ENCODE measurements at places on chromosomes 11 and 22.

DNA sequence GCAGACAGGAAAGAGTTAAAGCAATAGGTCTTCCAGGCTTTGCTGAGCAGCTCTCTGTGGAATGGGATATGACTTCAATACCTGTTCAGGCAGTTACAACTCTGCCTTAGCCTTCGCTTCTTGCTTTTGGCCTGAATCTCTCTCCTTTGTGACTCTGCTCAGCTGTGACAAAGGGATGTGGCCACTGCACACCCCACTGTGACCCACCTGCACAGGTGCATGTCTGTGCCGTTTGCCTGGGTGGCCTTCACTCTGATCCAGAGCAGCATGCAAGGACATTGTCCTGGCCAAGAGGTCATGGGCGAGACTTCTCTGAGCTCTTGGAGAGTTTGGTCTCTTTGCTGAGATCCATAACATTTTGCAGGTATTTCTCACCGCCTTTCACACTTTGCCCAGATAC lies 891.3 kb downstream of the BRD1 start:
- DNase-seq: no peak

DNA sequence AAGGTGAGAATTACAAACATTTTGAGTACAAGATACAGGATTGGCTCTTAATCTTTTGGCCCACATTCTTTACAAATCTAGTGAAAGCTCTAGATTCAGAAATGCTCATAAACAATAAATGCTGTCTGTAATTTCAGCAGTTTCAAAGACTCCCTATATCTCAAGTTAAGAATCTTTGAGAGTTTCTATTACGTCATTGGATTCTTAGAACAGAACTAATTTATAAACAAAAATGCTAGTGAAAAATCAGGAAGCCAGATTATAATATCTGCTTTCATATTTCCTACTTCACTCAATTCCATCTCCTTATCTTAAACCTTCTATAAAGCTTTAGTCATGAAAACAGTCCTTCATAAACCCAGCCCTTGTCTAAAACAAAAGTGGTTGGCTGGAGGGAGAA lies 32.1 kb downstream of the CTSC start:
- DNase-seq: no peak

GRCh38 chr11:56906683-56907148 lies 82.0 kb upstream of the OR5AK2 start:
- DNase-seq: no peak

GRCh38 chr22:27804470-27805297 lies 3.1 kb upstream of the MN1 start:
- DNase-seq: no peak

DNA sequence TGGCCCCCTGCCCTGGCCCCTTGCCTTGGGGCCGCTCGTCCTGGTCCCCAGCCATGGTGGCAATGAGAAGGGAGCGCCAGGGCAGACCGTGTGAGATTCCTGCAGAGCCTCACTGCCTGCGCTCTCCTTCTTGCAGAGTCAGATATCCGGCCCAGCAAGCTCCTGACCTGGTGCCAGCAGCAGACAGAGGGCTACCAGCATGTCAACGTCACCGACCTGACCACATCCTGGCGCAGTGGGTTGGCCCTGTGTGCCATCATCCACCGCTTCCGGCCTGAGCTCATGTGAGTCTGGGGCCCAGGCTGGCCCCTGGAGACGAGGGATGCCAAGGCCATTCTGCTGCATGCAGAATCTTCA lies 114.1 kb downstream of the MICAL2 start:
- DNase-seq: peak; percentile 58

GRCh38 chr22:32728291-32728690 lies 73.2 kb upstream of the TIMP3 start:
- no peak for DNase-seq

- DNase-seq: no peak
These were observed 94.2 kb downstream of the ABTB2 start for GRCh38 chr11:34263441-34264091.

- DNase-seq: no peak
These were observed 24.6 kb downstream of the FXYD6 start for GRCh38 chr11:117851852-117852251.

DNA sequence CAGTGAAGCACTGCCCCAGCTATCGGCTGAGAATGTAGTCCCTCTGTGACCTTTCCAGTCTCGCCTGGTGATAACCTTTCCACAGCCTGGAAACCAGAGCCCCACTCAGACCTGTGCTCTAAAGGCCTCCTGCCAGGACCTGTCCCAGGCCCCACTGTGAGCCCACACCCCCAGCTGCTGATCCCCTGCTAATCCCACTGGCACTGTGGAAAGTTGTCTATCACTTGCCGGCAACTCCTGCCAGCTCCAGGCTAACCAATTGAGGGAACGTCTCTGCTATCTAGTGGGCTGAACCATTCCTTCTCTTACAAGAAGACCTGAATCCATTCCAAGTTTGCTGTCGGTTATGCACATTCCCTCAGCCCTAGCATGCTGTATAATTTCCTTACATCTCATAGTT lies 328.2 kb downstream of the FAM181B start:
- DNase-seq: no peak

DNA sequence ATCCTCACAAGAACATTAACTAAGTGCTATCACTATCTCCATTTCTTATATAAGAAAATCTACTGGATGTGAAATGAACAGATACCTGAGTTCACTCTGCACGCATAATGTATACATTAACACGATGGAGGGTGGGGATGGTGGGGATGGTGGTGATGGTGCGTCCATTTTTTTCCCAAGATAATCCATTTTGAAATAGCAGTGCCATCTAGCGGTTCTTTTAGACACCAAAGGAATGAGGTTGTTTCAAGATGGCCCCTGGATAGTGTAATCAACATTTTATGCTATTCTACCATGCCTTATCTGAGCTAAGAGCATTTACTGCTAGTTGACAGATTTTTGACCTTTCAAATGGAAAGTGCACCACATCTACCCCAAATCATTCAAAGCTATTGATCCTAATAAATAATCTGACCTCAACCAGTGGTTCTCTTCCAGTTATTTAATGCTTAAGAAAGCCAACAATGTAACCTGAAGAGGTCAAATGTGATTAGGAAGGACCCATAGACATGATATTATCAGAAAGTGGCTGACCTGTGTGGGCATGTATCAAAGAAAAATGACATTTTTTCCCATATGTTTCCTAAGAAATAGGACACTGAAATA lies 714.7 kb upstream of the TENM4 start:
- DNase-seq: no peak

GRCh38 chr22:39967996-39968972 lies 8.1 kb downstream of the TMA7B start:
- no peak for DNase-seq

DNA sequence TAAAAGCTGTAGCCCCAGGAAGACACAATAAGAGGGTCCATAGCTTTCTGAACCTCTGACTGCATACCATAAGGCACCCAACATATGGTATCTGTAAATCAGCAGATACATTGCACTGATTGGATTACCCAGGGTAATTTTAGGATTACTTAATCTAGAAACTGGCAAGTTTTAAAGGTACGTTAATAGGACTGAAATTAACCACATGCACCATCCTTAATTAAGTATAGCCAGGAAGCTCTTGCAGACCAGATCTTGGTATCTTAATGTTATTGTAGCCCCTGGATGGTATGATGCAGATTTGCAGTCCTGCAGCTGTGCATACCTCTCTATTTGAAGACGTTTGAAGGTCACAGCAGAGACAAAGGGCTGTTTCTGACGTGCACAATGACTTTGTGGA lies 72.8 kb downstream of the ARHGAP42 start:
- no peak for DNase-seq

DNA sequence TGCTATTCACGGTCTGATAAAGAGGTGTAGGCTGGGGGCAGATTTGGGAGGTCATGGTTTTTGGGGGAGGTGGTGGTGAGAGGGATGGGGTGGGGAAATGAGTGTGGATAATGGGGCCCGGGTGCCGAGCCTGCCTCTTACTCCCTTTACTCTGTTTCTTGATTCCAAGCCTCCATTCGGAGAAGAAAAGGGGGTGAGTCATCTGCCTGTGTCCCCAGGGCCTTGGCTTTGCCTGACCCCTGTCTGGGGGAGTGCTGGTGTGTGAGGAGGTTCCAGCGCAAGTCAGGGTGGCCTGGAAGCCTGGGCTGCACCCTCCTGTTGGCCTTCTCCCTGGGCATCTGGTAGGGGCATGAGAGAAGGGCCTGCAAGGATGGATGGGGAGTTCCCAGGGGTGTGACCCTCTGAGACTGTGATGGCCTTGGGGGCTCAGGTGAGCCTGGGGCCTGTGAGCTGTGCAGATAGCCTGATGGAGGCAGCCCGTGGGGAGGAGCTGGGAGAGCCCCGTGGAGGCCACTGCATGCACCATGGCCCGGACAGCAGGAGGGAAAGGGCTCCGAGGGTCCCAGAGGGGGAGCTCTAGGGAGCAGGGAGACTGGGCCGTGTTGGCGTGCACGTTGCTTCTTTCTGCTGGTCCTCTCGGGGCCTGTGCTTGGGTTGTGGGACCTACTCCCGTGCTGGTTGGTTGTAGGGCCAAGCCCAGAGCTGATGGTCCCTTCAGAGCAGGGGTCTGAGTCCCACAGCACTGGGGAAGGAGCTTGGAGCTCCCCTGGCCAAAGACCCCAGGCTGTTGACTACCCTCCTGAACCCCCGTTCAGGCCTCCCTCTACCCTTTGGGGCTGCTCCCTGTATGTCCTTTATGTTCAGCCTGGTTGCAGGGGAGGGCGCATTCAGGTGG lies 26.3 kb upstream of the ACR start:
- DNase-seq: no peak

DNA sequence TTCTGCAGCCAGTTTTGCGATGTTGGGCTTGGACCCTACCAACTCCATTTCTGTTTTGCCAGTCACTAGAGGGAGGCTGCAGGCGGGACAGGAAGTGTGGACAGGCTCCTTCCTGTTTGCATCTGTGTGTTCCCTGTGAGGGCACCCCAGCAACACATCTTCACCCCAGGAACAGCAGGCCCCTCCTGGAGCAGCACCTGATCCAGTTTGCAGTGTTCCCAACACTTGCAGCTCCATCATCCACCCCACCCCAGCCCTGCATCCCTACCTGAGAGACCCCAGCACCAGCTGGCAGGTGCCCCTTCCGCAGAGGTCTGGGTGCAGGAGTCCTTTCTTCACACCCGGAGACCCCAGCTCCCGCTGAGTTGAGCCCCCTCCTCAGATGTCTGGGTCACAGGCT lies 7.4 kb upstream of the VSIG10L2 start:
- no peak for DNase-seq

GRCh38 chr11:120063686-120064340 lies 74.1 kb downstream of the TRIM29 start:
- no peak for DNase-seq

GRCh38 chr22:45612451-45612901 lies 59.2 kb upstream of the ATXN10 start:
- DNase-seq: no peak

- no peak for DNase-seq
These were observed 93.2 kb downstream of the CACNA1I start for GRCh38 chr22:39663751-39664150.

- no peak for DNase-seq
These were observed at the start of gene CAVIN3 for GRCh38 chr11:6320411-6321155. CAVIN3 (minus strand) TSS chr11:6320501; CDS start chr11:6320476, 25 bp downstream.

GRCh38 chr22:19096555-19096954 lies 25.7 kb downstream of the DGCR2 start:
- DNase-seq: no peak

DNA sequence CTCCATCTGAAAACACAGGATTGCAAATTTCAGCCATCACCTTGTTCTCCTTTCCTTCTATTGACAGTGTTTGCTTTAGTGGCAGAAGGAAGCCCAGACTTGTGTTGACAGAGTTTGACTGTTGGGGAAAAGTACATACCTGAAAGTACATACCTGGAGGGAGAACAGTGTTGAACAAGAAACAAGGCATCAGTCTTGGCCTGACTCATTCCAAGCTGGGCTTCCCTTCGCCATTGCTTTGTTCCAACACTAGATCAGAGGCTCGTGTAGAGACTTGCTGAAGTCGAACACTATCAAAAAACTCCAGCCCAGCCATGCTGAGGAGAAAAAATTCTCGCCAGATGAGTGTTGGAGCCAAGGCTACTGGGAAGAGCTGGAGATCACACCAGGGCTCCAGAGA lies 133.4 kb downstream of the BBOX1 start:
- DNase-seq: no peak

DNA sequence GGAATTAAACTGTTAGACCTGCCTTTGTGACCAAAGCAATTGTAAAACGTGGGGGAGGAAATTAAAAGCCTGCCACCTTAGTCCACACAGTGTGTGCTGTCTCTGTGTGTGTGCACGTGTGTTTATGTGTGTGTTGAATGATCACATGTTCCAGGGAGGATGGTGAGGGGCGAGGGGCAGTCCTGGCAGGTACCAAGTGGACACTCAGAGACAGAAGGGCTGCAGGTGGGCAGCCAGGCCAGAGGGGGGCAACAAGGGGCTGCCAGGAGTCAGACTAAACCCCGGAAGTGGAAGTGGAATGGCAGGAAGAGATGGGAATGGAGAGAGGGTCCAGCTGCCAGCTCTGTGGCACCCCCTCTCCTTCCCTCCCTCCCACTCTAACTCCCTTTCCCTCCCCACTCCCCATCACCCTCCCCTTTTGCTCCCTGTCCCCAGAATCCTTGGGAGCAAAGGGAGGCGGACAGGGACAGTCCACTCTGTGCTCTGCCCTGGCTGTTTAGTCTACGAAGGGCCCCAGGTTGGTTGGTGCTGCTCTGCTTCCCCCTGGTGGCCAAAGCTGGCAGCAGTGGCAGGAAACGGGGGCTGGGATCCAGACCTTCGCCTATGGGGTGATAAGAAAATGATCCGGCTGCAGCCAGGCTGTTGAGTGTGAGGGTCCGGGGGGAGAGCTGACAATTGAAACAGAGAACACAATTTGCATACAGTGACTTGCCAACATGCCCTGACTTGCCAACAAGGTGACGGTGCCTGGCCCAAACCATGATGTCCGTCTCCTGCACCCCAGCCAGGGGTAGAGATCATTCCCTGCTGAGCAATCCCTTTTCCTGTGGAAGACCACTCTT lies 24.4 kb downstream of the P2RY2 start:
- DNase-seq: peak; percentile 23

DNA sequence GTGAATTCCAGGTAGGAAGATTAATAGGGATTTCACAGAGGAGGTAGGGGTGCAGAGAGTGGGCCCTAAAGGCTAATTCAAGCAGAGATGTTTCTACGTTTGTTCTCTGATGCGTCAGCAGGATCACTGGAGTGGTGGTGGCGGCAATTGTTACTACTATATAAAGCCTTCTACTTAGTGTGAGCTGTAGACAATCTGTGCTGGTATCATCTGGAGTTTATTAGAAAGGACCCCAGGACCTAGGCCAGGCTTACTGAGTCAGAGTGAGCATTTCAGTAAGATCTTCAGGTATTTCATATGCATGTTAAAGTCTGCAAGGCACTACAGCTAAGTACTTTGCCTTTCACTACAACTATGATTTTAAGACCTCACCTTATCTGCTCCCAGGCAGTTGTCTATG lies 59.5 kb downstream of the USP35 start:
- no peak for DNase-seq

GRCh38 chr11:122634501-122634900 lies 21.0 kb upstream of the UBASH3B start:
- no peak for DNase-seq

DNA sequence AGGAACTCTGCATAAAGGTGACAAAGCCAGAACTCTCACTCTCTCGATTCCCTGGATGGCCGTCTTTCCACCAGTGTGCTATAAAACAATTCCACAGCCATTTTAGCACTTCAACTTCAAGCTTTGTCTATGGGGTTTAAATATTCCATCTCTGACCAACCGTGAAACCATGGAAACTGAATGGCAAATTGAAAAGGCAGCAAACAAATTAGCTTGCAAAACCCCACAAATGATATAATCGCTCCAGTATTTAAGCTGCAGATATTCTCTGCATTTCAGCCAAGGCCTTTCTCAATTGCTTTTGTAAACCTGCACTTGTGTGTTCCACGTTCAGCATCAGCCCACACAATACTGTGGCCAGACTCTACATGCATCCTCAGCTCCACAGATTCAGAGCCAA lies 131.7 kb upstream of the ISX start:
- no peak for DNase-seq

Measured in stimulated activated CD4-positive, alpha-beta T cell treated with anti-CD3 and anti-CD28 coated beads, Interleukin-15, amount 100 ng/mL, for 1 hour (primary cell).